ENCODE measurements at places on chromosomes 16 and 17.
A peak's percentile ranks its signal among the peaks of the same experiment; 100 is the strongest.

DNA sequence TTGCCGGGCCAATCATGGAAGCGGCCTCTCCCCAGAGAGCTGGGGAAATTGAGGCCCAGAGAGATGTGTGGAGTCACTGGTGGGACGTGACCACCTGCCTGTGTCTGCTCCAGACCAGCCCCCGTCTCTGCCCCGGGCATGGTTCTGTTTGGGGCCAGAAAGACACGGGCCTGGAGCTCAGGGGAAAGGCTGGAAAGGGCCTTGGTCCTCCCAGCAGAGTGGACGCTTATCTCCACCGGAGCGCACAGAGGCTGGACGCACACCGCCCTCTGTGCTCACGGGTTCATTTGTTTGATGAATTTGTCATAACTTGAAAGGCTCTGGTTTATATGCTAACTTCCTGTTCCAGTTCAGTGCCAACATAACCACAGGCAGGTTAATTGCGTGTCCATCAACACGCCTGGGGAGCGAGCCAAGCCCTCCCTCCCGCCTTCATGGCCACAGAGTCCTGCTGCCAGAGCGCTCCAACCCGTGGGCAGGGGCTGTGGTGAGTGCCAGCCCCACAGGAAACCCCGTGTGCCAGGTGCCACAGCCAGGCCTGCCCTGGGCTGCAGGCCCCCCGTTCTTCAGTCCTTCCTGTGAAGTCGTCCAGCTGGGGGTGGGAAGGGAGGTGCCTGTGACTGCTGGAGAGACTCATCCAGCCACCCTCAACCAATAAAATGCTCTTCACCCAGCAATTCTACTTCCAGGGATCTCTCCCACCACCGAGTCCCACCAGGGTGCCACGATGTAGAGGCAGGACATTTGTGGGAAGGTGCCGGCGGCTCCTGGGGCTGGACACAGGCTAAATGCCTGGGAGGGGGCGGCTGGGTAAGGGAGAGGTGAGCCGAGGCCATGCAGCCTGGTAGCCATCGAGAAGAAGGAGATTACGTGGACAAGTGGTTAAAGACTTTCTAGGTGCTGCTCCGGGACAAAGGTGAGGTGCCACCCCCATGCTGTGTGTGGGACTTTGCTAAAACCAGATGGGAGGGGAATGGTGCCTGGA lies 29.4 kb upstream of the BAHCC1 start:
- H3K27me3 ChIP-seq = peaks cover 43% of the 10 kb centered on the region
- peaks cover 18% of the 10 kb centered on the region for H3K4me1 ChIP-seq
- no peak overlapping the region for H3K4me3 ChIP-seq
- no peak overlapping the region for H3K27ac ChIP-seq
- no peaks in the 10 kb centered on the region for H3K36me3 ChIP-seq

GRCh38 chr16:11099672-11100205 lies 155.4 kb downstream of the CLEC16A start:
- no peak for DNase-seq
- H3K4me1 ChIP-seq = peaks cover 24% of the 10 kb centered on the region
- H3K27me3 ChIP-seq = no peaks in the 10 kb centered on the region
- no peak overlapping the region for H3K27ac ChIP-seq

DNA sequence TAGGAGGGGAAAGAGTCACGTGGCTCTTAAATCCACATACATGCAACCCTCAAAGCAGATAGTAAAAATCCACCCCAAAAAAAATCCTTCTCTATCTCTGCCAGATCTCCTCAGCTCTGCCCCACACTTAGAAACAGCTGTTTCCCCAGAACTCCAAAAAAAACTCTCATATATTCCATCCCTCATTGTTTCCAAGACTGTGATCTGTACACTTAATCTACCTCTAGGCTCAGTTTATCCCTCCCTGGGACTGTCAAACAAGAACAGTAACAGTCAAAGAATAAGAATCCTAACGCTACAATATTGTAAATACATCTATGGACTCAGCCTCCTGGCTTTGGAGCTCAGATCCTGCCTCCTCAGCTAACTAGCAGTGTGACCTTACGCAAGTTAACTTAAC lies 11.6 kb downstream of the CUEDC1 start:
- H3K27ac ChIP-seq = no peak overlapping the region
- DNase-seq = no peak
- H3K4me1 ChIP-seq = peaks cover 27% of the 10 kb centered on the region
- peaks cover 3% of the 10 kb centered on the region for H3K27me3 ChIP-seq

DNA sequence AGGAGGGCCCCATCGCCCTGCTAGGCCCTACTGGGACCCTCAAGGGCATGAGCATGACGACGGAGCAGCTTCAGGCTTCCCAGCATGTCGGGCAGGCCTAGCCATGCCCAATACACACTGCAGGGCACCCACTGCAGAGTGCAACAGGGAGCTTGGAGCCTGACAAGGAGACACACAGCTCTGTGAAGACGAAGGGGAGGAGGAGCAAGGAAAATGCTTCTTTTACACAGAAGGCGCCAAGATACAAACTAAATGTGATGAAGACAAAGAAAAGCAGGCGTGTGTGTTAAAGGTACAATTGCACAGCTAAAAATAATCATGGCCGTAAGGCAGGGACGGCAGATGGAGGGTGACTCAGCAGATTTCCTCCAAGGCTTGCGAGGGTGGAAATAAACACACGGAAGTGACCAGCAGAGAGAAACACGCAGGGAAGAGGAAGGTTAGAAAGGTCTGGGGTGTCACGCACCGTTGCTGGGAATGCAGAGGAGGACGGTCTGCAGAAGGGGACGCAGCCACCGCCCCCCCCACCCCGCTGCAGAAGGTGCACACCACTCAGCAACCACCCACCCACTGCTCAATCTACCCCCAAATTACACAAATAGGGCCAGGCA lies 108.5 kb downstream of the ZNF778 start:
- H3K4me1 ChIP-seq = peaks cover 83% of the 10 kb centered on the region
- no peak for DNase-seq
- peaks cover 14% of the 10 kb centered on the region for H3K36me3 ChIP-seq
- no peaks in the 10 kb centered on the region for H3K27me3 ChIP-seq

GRCh38 chr17:38891441-38891840 lies 21.6 kb downstream of the LASP1 start:
- peaks cover 77% of the 10 kb centered on the region for H3K36me3 ChIP-seq
- H3K27me3 ChIP-seq = no peaks in the 10 kb centered on the region
- no peak overlapping the region for H3K4me3 ChIP-seq
- no peak for DNase-seq

- peaks cover 32% of the 10 kb centered on the region for H3K4me1 ChIP-seq
- no peaks in the 10 kb centered on the region for H3K27me3 ChIP-seq
- no peak for DNase-seq
- H3K36me3 ChIP-seq = peaks cover 88% of the 10 kb centered on the region
- H3K27ac ChIP-seq = peak overlapping the region; percentile 62
- peak overlapping the region; percentile 42 for H3K4me3 ChIP-seq
Measured at GRCh38 chr17:47660064-47660492, 10.4 kb downstream of the KPNB1 start.

- no peaks in the 10 kb centered on the region for H3K4me1 ChIP-seq
- no peak for DNase-seq
- H3K4me3 ChIP-seq = no peak overlapping the region
Measured at GRCh38 chr17:27904534-27905446, 11.6 kb upstream of the LYRM9 start.

DNA sequence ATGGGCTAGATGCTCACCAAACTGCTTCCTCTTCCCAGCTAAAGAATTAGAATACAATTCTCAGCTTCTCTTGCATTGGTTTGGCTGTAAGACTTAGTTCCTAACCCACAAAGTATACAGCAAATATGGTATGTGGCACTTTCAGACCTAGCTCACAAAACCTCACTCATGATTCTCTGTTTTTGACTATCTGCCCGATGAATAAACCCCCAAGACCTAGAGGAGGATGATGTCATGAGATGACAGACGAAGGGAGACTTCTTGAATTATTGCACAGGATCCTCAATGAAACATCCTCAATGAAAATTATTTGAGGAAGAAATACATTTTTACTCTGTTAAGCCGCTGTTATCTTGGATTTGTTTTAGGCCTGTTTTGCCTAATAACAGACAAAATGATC lies 14.3 kb downstream of the CNOT1 start:
- H3K4me1 ChIP-seq = peaks cover 41% of the 10 kb centered on the region
- H3K36me3 ChIP-seq = peaks cover 56% of the 10 kb centered on the region
- DNase-seq = no peak
- no peak overlapping the region for H3K27ac ChIP-seq

DNA sequence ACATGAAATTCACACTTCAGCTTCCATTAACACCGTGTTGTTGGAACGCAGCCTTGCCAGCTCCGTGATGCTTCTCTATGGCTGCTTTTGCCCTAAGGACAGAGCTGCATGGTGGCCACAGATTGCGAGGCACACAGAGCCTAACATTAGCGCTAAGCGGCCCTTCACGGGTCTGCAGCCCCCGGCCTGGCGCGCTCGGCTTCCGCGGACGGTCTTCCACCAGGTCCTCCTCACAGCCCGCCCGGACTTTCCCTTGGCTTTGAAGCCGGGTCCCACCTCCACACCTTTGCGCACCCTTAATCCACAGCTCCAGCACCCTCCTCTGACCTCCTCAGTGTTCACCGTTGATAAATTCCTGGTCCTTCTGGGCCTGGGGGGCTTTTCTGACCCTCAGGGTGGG lies 19.6 kb downstream of the SCGB1C2 start:
- no peak overlapping the region for H3K4me3 ChIP-seq
- H3K36me3 ChIP-seq = no peaks in the 10 kb centered on the region
- no peaks in the 10 kb centered on the region for H3K4me1 ChIP-seq
- no peak for DNase-seq

DNA sequence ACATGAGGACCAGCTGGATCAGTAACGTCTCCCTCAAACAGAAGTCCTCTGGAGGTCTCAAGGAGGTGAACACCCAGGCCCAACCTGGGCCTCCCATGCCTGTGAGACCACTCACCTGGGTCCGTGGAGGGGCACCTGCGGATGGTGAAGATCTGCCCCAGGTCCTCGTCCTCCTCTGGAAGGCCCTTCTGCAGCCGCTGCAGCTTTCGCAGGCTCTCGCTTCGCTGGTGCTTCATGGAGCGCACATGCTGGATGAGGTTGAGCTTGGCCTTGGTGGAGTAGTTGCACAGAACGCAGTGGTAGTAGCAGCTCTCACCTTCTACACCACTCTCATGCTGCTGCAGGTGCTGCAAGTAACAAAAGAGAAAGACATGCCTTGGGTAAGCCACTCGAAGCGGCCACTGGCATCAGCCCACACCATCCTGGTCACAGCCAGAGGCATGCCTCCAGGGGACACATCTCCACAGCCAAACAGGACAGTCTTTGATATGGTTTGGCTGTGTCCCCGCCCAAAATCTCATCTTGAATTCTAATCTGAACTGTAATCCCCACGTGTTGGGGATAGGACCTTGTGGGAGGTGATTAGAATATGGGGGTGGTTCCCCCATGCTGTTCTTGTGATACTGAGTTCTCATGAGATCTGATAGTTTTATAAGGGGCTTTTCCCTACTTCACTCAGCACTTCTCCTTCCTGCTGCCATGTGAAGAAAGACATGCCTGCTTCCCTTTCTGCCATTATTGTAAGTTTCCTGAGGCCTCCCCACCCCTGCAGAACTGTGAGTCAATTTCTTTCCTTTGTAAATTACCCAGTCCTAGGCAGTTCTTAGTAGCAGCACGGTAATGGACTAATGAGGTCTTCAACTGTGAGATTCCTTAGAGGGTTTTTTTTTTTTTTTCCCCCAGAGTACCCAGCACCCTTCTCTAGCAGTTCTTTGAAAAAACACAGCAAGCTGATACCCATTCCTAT lies 158.0 kb downstream of the ZFHX3 start:
- H3K36me3 ChIP-seq = no peaks in the 10 kb centered on the region
- no peak for DNase-seq
- no peak overlapping the region for H3K27ac ChIP-seq

- H3K36me3 ChIP-seq = no peaks in the 10 kb centered on the region
- H3K27me3 ChIP-seq = no peaks in the 10 kb centered on the region
- H3K27ac ChIP-seq = no peak overlapping the region
- no peak overlapping the region for H3K4me3 ChIP-seq
Measured at GRCh38 chr17:27526604-27527002, 70.4 kb downstream of the KSR1 start.

- H3K36me3 ChIP-seq = no peaks in the 10 kb centered on the region
- no peaks in the 10 kb centered on the region for H3K4me1 ChIP-seq
- no peak for DNase-seq
- no peak overlapping the region for H3K4me3 ChIP-seq
Measured at GRCh38 chr17:70037498-70037897, 37.5 kb upstream of the KCNJ16 start.

DNA sequence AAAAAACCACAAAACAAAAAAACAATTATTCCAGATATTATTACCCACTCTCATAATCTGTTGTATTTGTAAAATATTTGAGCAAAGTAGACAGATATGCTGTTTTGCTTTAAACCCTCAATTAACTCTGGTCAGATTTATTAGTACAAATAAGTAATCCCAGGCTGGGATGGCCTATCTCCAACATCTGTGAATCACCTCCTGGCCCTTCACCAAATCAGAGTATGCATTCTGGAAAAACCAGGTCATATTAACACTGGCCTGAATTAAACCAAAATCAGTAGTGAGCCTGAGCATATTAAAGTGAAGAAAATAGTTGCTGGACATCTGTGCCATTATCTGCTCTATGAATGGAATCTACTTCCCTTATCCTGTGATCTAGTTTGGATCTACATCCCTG lies 41.0 kb downstream of the STAT3 start:
- H3K27me3 ChIP-seq = no peaks in the 10 kb centered on the region
- no peak overlapping the region for H3K4me3 ChIP-seq
- H3K27ac ChIP-seq = no peak overlapping the region
- H3K4me1 ChIP-seq = peaks cover 7% of the 10 kb centered on the region
- H3K36me3 ChIP-seq = peaks cover 41% of the 10 kb centered on the region

GRCh38 chr17:50493744-50494143 lies 14.5 kb upstream of the MYCBPAP start:
- H3K4me3 ChIP-seq = no peak overlapping the region
- no peaks in the 10 kb centered on the region for H3K4me1 ChIP-seq
- no peak overlapping the region for H3K27ac ChIP-seq
- no peaks in the 10 kb centered on the region for H3K36me3 ChIP-seq
- no peak for DNase-seq
- peaks cover 5% of the 10 kb centered on the region for H3K27me3 ChIP-seq

GRCh38 chr16:85761861-85762260 lies 11.0 kb upstream of the C16orf74 start:
- no peak for DNase-seq
- peaks cover 11% of the 10 kb centered on the region for H3K4me1 ChIP-seq
- H3K4me3 ChIP-seq = no peak overlapping the region
- H3K36me3 ChIP-seq = no peaks in the 10 kb centered on the region
- H3K27me3 ChIP-seq = no peaks in the 10 kb centered on the region

DNA sequence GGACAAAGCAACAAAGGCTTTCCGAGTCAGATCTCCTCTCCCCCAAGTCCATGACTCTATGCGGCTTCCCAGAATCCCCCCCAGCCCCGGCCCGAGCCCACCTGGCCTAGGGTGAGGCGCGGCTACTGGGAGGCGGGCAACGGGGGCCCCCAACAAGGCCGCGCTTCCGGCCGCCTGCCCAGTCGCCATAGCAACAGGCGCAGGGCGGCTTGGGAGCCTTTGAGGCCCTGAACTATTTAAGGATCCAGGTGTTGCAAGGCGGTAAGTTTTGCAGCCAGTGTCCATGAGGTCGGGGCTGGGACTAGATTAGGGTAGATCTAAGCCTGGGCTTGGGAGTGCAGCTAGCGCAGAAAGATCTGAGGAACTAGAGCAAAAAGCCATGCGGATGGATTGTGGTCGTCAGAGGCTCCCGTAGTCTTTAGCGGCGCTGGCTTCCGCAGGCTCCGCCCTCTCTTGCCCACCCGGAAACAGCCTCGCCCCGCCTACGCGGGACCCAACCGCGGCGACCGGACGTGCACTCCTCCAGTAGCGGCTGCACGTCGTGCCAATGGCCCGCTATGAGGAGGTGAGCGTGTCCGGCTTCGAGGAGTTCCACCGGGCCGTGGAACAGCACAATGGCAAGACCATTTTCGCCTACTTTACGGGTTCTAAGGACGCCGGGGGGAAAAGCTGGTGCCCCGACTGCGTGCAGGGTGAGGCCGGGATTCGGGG lies at the start of the genes KIAA0753 and TXNDC17:
KIAA0753 (minus strand) TSS at position 176 of the 711 bp plus-strand sequence. CDS start 5,608 bp downstream, outside the sequence.
TXNDC17 (plus strand) TSS at position 525 of the 711 bp plus-strand sequence; CDS start at position 548, 23 bp downstream.
- H3K36me3 ChIP-seq = peaks cover 28% of the 10 kb centered on the region
- H3K27me3 ChIP-seq = no peaks in the 10 kb centered on the region
- H3K4me3 ChIP-seq = peak within 1 kb of the TSS; percentile 98
- H3K4me1 ChIP-seq = peaks cover 38% of the 10 kb centered on the region
- peak; percentile 91 for DNase-seq

All from CD4-positive, alpha-beta T cell (primary cell).